ENCODE measurements at places on chromosomes 16 and 17. TPM values are rescaled to one million over a fixed set of nuclear protein-coding genes. Genes with fewer than 3 reads are reported as not detected.

GRCh38 chr16:83253521-83253920 is 554.3 kb upstream of the HSBP1 start:
- no peak for DNase-seq

DNA sequence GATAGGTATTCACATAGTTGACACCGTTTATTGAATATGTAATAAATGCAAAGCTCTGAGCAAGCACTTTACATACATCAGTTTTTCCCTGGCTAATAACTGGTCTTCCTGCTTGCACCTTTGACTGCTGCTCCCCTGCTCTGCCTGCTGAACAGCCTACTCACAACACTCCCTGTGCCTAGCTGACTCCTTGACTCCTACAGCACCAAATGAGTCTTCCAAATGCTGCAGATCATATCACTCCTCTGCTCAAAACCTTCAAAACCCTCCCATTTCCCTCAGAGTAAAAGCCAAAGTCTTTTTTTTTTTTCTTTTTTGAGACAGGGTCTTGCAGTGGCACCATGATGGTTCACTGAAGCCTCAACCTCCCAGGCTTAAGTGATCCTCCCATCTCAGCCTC is 18.5 kb downstream of the EFCAB3 start:
- DNase-seq = no peak

DNA sequence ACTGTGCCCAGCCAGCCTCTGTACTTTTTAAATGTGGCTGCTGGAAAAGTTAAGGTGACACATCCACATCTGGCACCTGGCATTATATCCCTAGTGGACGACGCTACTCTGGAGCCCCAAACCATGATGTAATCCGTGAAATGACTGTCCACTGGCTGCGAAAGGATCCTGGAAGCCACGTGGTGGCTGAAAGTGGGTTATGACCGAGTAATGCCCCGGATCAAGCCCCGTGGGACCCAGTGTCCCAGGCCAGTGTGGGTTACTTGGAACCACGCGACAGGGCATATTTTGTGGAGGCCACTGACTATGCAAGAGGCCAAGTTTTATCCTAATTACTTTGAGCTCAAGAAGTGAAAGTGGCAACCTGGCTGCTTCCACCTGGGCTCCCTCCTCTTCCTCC is 79.6 kb downstream of the PGS1 start:
- DNase-seq = no peak

DNA sequence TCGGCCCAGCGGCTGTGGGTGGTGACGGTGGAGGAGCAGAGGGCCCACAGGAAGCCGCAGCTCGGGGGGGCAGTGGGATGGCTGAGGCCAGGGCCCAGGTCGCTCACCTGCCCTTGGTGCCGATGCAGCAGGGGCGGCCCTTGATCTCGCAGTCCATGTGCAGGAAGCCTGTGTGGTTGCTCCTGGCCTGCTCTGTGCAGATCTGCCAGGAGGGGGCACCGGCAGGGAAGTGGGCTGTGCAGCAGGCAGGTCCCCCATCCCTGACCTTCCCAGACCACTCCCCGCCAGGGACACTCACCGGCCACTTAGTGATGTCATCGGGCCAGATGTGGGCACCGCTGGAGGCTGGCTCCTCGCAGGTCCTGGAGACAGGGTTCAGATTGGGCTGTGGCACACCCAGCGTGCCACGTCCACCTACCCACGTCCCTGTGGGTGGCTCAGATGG is 6.2 kb downstream of the AANAT start:
- no peak for DNase-seq

DNA sequence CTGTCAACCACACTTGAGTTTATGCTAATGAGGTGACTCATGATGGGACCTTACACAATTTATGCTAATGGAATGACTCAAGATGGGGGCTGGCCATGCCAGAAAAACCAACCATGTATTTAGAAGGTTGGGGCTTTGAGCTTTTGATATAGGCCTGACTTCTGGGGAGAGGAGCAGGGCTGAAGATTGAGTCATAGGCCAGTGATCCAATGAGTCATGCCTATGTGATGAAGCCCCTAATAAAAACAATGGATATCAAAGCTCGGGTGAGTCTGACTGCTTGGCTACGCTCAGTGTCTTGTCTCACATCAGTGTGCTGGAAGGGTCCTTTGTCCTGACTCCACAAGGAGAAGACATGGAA is 7.3 kb downstream of the MFSD6L start:
- DNase-seq = no peak

GRCh38 chr17:42760652-42761581 is at the start of gene RAMP2:
TSS of gene RAMP2 (plus strand) at chr17:42761227. CDS start at chr17:42761262, 35 bp downstream.
- DNase-seq = no peak

GRCh38 chr17:31786796-31787481 is 72.1 kb downstream of the COPRS start:
- no peak for DNase-seq

The PRAC2 gene
- not detected for total RNA-seq

The CNGB1 gene
- not detected for total RNA-seq
